ENCODE measurements at places on chromosomes 3 and 15. TPM values are rescaled to one million over a fixed set of nuclear protein-coding genes. Genes with fewer than 3 reads are reported as not detected.

The AQP9 gene
- not detected for total RNA-seq

The LPP gene
- total RNA-seq = 131 TPM

The SLC24A5 gene
- total RNA-seq = not detected

The CPEB1 gene
- total RNA-seq = 0.69 TPM

The SELENOK gene
- 34.2 TPM for total RNA-seq

The PARP15 gene
- total RNA-seq = 0.27 TPM

The CASR gene
- 0.02 TPM for total RNA-seq

The BOC gene
- 85.3 TPM for total RNA-seq

The NDN gene
- total RNA-seq = 84.8 TPM

The GOLGA8R gene
- total RNA-seq = 8.0 TPM

The PRR20G gene
- total RNA-seq = not detected

The DPPA4 gene
- total RNA-seq = 87.7 TPM

GRCh38 chr15:76193934-76194333 lies 117.3 kb downstream of the ETFA start:
- H3K4me3 ChIP-seq = no peak overlapping the region
- peaks cover 30% of the 10 kb centered on the region for H3K4me1 ChIP-seq
- no peak for DNase-seq
- H3K36me3 ChIP-seq = no peaks in the 10 kb centered on the region

DNA sequence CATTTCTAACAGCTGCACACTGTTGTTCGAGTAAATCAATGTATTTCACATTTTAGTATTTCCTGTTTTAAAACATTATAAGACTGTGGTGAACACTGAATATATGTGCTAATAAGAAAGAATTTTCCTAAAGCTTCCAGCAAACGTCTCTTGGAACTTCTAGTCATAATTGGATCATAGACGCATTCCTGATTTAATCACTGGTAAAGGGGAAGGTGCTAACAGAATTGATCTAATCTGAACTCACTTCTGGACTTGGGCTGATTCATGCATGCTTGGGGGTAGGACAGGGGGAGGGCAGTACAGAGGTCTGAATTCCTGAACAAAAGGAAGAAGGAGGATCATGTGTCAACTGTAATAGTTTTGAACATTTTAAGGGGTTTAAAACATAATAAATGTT lies 7.3 kb upstream of the LEKR1 start:
- peaks cover 31% of the 10 kb centered on the region for H3K4me1 ChIP-seq
- H3K27ac ChIP-seq = peak overlapping the region; percentile 56
- no peak for DNase-seq
- H3K27me3 ChIP-seq = peaks cover 8% of the 10 kb centered on the region
- H3K36me3 ChIP-seq = no peaks in the 10 kb centered on the region

- no peak overlapping the region for H3K4me3 ChIP-seq
- no peaks in the 10 kb centered on the region for H3K4me1 ChIP-seq
- no peak for DNase-seq
- no peaks in the 10 kb centered on the region for H3K27me3 ChIP-seq
- no peak overlapping the region for H3K27ac ChIP-seq
- H3K36me3 ChIP-seq = peaks cover 11% of the 10 kb centered on the region
Measured at GRCh38 chr3:119759962-119760361, 21.9 kb upstream of the NR1I2 start.

DNA sequence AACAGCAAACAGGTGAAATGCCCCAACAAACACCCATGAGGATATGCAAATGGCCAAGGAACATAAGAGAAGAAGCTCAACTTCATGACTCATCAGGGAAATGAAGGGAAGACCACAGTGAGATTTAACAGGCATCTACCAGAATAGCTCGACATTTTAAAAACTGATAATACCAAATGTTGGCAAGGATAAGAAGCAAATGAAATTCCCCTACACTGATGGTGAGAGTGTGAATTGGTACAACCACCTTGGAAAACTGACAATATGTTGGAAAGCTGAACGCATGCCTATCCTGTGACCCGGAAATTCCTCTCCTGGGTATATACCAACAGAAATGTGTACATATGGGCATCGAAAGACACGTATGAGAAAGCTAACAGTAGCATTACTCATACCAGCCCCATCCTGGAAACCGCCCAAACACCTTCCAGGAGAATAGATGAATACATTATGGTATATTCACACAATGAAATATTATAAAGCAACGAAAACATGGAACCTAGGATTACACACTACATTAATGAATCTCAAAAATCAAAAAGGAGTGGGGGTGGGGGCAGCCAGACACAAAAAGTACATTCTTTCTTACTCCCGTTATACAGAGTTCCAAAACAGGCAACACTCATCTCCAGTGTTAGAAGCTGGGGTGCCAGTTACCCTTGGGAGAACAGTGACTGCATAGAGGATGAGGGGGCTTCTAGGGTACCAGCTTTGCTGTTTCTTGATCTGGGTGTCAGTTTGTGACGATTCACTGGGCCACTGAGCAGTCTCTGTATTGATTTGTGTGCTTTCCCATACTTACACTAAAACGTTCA lies 16.9 kb downstream of the RFTN1 start:
- peaks cover 46% of the 10 kb centered on the region for H3K27me3 ChIP-seq
- peaks cover 7% of the 10 kb centered on the region for H3K36me3 ChIP-seq
- H3K27ac ChIP-seq = no peak overlapping the region
- H3K4me3 ChIP-seq = no peak overlapping the region
- no peak for DNase-seq

DNA sequence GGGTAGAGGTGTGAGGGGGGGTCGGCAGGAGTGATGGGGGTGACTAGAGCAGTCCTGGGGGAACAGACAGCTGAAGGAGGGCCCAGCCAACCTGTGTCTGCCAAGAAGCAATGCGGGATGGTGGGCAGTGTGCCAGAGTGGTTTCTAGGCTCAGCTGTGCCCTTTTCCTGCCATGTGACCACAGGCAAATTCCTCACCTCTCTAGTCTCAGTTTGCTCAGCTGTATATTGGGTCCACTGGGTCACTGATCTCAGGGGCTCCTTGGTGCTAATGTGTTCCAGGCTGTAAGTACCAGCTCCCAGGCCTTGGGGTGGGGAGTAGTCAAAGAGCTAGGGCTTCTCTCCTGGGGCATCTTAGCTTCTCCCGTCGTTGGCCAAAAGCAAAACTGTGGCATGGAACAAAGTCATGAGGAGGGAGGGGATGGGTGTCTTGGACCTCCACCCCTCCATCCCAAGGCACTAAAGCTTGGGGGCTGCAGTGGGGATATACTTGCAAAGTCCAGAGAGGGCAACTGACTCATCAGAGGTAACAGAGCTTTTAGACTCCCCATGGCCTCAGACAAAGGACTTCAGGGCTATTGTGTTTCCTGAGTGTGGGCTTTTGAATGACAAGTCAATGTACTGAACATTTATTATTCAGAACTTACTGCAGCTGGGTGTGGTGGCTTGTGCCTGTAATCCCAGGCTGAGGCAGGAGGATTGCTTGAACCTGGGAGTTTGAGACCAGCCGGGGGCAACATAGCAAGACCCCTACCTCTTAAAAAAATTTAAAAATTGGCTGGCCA lies 20.9 kb downstream of the SMAD6 start:
- peaks cover 34% of the 10 kb centered on the region for H3K36me3 ChIP-seq
- no peak overlapping the region for H3K4me3 ChIP-seq
- DNase-seq = no peak
- H3K27me3 ChIP-seq = no peaks in the 10 kb centered on the region

DNA sequence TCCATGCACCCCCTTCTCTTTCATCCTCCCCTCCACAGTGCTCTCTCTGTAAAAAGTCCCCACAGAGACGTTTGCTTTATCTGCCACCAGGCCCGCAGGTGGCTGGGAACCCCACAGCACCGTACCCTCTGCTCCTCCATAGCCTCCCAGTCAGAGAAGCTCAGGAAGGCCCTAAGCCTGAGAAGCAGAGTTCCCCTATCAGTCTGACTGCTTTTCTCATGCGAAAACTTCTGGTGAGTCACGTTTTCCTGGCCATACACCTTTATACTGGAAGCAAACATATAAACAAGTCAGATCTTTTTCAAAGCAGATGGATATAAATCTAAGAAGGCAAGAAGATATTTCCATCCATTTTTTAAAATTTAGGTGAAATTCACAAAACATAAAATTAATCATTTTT lies 51.5 kb upstream of the MEF2A start:
- H3K27ac ChIP-seq = no peak overlapping the region
- H3K4me1 ChIP-seq = no peaks in the 10 kb centered on the region
- no peak overlapping the region for H3K4me3 ChIP-seq
- no peak for DNase-seq

DNA sequence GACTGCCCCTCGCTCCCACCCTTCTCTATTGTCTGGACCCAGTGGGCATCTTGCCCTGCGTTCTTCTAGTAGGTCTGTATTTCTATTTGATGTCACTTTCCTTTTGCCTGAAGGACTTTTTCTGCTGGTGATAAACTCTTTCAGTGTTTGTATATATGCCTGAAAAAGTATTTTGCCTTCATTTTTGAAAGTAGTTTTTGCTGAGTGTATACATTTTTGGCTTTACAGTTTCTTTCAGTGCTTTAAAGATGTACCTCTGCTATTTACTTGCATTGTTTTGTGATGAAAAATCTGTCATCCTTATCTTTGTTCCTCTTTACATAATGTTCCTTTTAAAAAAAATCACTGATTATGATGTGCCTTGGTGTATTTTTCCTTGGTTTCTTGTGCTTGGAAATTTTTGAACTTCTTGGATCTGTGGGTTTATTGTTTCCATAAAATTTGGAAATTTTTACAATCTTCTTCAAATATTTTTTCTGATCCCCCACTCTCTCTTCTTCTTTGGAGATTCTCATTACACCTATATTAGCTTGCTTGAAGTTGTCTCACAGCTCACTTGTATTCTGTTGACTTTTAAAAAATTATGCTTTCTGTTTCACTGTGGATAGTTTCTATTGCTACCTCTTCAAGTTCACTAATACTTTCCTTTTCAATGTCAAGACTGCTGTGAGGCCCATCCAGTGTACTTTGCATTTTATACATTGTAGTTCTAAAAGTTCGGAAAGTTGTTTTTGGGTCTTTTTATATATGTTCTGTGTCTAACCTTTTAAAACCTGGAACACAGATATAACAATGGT lies 67.8 kb downstream of the RGMA start:
- H3K4me3 ChIP-seq = no peak overlapping the region
- no peak for DNase-seq
- no peak overlapping the region for H3K27ac ChIP-seq

GRCh38 chr3:114644367-114644766 lies 350.5 kb downstream of the TIGIT start:
- no peak overlapping the region for H3K27ac ChIP-seq
- no peaks in the 10 kb centered on the region for H3K36me3 ChIP-seq
- no peak overlapping the region for H3K4me3 ChIP-seq
- H3K4me1 ChIP-seq = no peaks in the 10 kb centered on the region
- no peak for DNase-seq
- H3K27me3 ChIP-seq = no peaks in the 10 kb centered on the region

GRCh38 chr15:41792000-41792637 lies 17.8 kb downstream of the MAPKBP1 start:
- peaks cover 59% of the 10 kb centered on the region for H3K4me1 ChIP-seq
- H3K36me3 ChIP-seq = no peaks in the 10 kb centered on the region
- H3K27ac ChIP-seq = no peak overlapping the region

GRCh38 chr3:69214241-69214640 lies 91.8 kb upstream of the LMOD3 start:
- no peak for DNase-seq
- no peaks in the 10 kb centered on the region for H3K27me3 ChIP-seq
- H3K4me3 ChIP-seq = no peak overlapping the region
- H3K4me1 ChIP-seq = peaks cover 36% of the 10 kb centered on the region
- H3K36me3 ChIP-seq = peaks cover 54% of the 10 kb centered on the region
- H3K27ac ChIP-seq = peak overlapping the region; percentile 18

GRCh38 chr3:144104186-144104585 lies 132.6 kb downstream of the DIPK2A start:
- H3K4me3 ChIP-seq = no peak overlapping the region
- no peaks in the 10 kb centered on the region for H3K27me3 ChIP-seq
- H3K27ac ChIP-seq = no peak overlapping the region
- H3K36me3 ChIP-seq = no peaks in the 10 kb centered on the region
- peaks cover 4% of the 10 kb centered on the region for H3K4me1 ChIP-seq
- DNase-seq = no peak

DNA sequence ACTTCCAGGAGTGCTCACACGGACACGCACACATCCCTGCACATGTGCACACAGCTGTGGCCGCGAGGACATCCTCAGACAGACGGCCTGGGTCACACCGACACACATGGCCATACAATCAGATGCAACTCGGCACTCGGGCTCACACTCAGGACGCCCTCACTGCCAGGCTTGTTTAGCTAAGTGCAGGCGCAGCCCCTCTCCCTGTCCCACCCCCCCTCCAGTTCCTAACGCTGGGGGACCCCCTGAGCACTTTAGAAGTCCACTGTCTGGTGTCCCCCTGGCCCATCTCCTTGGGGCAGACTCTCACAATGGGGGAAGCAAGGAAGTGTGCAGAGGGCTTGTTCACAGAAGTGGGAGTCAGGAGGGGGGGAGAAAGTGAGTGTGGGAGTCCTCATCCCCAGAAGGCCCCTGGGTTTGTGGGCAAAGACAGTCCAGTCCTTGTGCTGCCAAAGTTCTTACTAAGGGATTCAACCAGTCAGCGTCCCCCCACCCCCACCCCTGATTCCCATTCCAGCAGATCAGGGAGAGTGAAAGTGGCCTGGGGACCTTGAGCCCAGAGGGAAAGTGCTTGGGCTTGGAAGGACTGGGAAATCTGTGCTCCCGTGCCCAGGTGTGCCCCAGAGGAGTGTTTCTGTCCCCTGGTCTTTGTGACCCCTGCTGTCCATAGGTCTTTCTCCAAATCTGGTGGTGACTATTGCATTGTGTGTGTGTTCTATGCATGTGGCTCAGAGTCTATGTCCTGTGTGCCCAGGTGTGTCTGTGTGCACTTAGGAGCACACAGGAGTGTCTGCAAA lies 767 bp upstream of the GATA2 start:
- peaks cover 59% of the 10 kb centered on the region for H3K4me1 ChIP-seq
- no peak for DNase-seq

- peaks cover 25% of the 10 kb centered on the region for H3K4me1 ChIP-seq
- H3K4me3 ChIP-seq = no peak overlapping the region
- H3K27me3 ChIP-seq = no peaks in the 10 kb centered on the region
- no peaks in the 10 kb centered on the region for H3K36me3 ChIP-seq
Measured at GRCh38 chr3:64956711-64957325, 269.0 kb upstream of the ADAMTS9 start.

GRCh38 chr3:56980243-56980642 lies 80.2 kb upstream of the SPATA12 start:
- no peak for DNase-seq
- no peak overlapping the region for H3K4me3 ChIP-seq
- no peaks in the 10 kb centered on the region for H3K27me3 ChIP-seq
- H3K36me3 ChIP-seq = no peaks in the 10 kb centered on the region
- no peak overlapping the region for H3K27ac ChIP-seq

DNA sequence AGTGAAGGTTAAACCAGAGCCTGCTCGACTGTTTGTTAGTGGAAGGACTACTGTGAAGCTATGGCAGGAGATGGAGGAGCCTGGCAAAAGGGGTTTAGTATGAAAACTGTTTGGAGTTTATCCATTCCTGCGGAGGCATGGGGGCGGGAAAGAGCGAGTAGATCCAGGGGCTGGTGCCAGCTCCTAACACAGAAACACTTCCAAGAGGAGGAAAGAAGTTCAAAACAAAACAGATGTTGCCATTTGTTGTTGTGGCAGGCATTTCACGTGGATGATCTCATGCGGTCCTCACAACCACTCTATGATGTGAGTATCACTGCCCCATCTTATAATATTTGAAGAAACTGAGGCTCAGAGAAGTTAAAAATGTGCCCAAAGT lies 30.7 kb upstream of the KY start:
- H3K4me1 ChIP-seq = no peaks in the 10 kb centered on the region
- no peak overlapping the region for H3K27ac ChIP-seq
- no peaks in the 10 kb centered on the region for H3K36me3 ChIP-seq

- H3K27ac ChIP-seq = peak overlapping the region; percentile 88
- no peak for DNase-seq
- H3K4me3 ChIP-seq = no peak overlapping the region
- no peaks in the 10 kb centered on the region for H3K36me3 ChIP-seq
- H3K4me1 ChIP-seq = peaks cover 22% of the 10 kb centered on the region
Measured at GRCh38 chr3:167861649-167862048, 126.1 kb downstream of the SERPINI1 start.

Measured in mesothelial cell of epicardium (in vitro differentiated cells).